ENCODE measurements at places on chromosomes 4 and X.

GRCh38 chrX:103730147-103730795, 19.6 kb downstream of the TMEM31 start:
- DNase-seq = no peak

DNA sequence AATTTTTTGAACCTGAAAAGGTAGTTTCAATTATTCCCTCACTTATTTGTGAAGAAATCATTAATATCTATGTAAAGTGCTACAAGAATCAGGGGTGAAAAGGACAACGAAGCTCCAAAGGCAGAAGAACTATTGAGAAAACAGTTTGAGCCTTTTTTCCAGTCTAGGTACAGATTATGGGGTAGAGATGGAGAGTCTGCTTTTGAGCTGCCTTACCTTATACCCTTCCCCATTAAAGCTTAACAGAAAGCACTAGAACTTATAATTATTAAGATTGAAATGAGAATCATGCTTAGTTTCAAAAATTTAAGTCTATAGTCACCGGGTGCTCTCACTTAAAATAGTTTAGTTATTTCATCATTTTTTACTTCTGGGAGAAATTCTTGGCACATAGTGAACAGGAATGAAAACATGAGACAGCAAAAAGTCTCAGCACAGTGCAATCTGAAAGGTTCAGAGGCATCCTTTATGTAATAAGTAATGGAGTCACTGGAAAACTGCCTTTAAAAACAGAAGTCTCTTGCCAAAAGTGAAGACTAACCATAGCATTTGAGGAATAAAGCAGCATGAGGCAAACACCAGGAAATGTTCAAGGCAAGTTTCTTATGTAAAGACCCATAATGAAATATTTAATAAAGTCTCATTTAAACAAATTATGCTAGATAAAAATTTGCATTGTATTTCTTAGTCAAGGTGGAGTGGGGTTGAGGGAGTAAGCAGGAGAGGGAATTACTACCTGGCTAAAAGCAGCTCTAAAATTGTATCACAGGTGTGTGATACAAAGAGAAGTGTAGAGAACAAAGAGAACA, 5.1 kb upstream of the DCLK2 start:
- DNase-seq = peak; percentile 80

DNA sequence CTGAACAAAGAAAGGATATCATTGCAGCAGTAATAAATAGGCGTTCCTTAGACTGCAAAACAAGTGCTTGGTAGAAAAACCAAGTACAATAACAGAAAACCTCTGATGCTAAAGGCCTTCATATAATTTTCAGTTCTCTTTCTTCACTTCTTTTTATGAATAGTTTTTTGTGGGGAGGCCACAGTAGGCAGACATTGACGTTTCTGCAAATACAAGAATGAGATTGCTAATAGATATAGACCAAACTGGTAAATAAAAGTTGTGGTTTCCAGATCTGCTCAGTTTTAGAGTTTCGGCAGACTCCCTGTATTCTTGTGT, 57.0 kb upstream of the RAP1GDS1 start:
- DNase-seq = no peak

DNA sequence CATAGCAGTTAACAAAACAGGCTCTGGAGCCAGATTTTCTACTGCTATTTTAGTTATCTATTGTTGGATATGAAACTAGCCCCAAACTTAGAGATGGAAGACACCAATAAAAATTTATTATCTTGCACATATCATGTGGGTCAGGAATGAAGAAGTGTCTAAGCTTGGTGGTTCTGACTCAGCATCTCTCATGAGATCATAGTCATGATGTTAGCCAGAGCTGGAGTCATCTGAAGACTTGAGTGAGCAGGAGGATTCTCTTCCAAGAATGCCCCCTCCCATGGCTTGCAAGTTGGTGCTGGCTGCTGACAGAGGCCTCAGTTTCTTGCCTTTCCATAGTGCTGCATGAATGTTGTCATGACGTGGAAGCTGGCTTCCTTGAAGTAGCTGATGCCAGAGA, 68.2 kb upstream of the TAPT1 start:
- DNase-seq = peak; percentile 54

DNA sequence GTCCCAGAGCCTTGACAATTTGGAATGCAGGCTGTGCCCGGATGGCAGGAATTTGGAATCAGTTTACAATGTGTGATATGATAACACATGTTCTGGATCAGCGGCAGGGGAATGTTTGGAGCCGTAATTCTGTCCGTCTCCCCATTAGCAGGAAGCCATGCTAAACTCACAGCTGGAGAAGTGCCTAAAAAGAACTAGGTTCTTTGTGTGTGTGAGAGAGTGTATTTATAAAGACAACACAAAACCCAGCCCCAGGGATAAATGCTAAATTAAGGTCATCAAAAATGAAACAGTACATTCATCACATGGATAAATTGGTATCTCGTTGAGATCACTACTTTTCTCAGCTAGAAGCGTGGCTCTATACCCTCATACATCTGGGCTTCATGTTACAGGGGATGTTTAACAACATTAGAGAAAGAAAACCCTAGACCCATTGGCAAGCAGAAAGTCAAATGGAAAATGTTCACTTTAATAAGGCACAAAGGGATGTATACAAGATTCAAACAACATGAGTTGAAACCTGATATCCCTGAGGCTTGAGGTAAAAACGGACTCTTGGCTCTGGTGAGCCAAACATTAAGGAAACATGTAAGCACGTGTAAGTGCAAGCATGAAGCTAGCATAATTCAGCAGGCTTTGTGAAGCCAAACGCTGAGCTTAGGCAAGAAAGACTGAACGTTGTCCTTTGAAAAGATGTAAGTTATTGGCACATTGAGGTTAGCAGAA, 18.0 kb upstream of the TMEM131L start:
- no peak for DNase-seq

- DNase-seq = no peak
Measured at GRCh38 chrX:89033723-89034122, 286.7 kb downstream of the CPXCR1 start.

DNA sequence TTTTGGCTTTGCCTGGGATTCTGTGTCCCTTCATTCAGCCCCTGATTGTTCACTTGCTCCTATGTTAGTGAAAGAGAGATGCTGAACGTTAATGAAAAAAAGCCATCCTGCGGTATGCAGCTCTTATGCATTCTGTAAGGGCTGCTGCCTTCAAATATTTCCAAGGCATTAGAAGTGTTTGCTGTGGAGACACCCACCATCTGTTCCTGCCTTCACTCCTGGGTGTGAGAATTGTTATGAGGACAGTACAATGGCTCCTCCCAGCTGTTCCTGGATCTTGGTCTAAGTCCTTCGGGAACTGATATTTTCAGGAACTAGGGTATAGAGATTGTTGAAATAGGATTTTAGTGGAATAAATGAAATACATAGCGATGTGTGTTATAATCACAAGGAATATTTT, 427.1 kb upstream of the FAM47C start:
- no peak for DNase-seq

GRCh38 chrX:150683112-150683511, 10.1 kb upstream of the MTMR1 start:
- no peak for DNase-seq

DNA sequence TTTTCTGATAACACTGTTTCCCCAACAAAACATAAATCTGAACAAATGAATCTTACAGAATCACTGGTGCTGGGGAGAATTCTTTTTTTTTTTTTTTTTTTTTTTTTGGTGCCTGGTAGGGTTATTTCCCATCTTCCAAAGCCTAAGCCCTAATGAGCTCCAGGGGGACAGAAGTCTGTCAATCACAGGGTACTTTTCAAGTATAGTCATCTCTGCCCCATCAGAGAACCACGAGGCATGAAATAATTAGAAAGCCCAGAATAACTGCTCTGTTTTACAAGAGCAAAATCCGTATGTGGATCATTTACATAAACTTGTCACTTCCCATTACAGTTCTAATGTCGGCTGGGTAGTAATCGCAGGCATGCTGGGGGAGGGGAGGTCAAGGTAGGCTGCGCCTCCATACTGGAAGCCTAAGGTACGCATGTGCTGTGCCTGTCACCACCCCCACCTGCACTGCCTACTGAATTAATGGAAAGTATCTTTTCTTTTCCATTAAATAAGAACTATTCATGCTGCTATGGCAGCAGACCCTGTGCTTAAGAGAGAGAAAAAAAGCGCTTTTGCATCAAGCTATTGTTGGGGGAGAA, 164.7 kb upstream of the LEF1 start:
- DNase-seq = no peak

DNA sequence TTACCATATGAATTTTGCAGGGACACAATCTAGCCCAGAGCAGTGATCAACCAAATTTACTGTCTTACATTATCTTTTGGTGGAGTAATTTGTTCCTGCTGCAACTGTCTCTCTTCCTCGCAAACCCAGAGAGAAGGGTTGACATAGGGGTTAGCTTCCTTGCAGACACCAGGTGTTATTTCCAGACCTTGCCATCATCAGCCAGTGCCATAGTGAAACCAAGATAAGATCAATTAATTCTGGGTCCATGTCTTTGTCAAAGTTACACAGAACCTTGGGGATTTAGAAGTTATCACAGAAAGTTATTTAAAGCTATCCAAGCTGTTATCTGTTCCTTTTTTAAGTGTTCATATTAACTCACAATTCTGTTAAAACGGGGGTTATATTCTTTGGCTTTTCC, 23.6 kb upstream of the GPRIN3 start:
- no peak for DNase-seq

GRCh38 chr4:152815078-152815477, 35.3 kb downstream of the ARFIP1 start:
- DNase-seq = no peak
